NCI-H510A treated with DMSO at 0.1 percent for 48 hours (cell line): ENCODE measurements at places on chromosomes 7 and 10.

GRCh38 chr10:101052285-101052684 lies 9.5 kb upstream of the KAZALD1 start:
- no peak for DNase-seq

GRCh38 chr7:70267381-70268120 lies 669.3 kb downstream of the AUTS2 start:
- no peak for DNase-seq

DNA sequence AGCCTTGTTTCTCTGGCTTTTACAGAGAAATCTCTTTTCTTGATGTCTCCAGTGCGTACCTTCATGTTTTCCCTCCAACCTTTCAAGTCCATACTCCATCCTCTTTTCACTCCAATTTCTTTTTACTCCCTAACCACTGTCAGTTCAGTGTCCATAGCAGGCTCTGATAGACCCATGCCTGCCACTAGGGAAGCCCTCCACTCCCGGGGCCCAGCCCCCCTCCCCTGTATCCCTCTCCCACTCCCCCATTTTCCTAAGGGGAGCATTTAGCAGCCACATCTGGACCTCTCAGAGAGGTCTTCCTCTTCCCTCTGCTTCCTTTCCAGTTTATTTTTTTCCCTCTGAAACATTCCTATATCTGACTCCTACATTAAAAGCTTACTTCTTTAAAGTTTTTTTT lies 33.1 kb downstream of the DENND11 start:
- no peak for DNase-seq

GRCh38 chr10:75530299-75530698 lies 98.9 kb downstream of the LRMDA start:
- no peak for DNase-seq

DNA sequence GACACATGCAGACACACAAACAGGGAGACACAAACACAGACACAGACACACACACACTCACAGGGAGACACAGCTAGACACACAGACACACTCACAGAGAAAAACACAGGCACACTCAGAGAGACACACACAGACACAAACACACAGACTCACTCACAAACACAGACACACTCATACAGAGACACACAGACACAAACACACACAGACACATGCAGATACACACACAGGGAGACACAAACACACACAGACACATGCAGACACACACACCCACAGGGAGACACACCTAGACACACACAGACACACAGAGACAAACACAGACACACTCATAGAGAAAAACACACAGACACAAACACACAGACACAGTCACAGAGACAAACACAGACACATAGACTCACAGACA lies 67.9 kb downstream of the ADARB2 start:
- DNase-seq: no peak

- no peak for DNase-seq
Measured at GRCh38 chr7:134427896-134428295, 31.0 kb downstream of the AKR1B1 start.

GRCh38 chr10:5945561-5946418 lies 31.6 kb downstream of the IL15RA start:
- no peak for DNase-seq

GRCh38 chr7:118175740-118176139 lies 8.2 kb upstream of the LSM8 start:
- no peak for DNase-seq

DNA sequence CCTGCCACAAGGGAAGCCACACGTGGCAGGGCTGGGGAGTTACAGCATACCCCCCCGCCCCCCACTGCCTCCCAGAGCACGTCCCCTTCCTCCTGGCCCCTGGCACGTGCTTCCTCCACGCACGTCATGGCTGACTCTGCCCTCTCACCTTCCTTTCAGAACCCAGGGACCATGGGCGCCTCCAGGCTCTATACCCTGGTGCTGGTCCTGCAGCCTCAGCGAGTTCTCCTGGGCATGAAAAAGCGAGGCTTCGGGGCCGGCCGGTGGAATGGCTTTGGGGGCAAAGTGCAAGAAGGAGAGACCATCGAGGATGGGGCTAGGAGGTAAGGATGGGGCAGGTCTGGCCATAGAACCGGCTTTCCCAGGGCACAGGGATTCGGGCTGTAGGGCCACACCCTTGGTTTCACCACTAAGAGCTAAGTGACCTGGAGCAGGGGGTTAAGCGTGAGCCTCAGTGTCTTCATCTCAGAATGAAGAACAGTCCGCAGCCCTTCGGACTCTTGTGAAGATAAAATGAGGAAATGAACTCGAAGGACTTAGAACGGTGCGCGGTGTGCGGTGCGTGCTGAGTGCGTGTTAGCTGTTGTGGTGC lies 2.5 kb downstream of the NUDT1 start:
- DNase-seq: no peak

GRCh38 chr10:541750-542371 lies 147.6 kb downstream of the DIP2C start:
- DNase-seq: peak; percentile 60

- no peak for DNase-seq
Measured at GRCh38 chr10:83545901-83546391, 593.4 kb upstream of the GHITM start.

GRCh38 chr10:34018129-34018528 lies 683.7 kb upstream of the NRP1 start:
- DNase-seq: no peak

DNA sequence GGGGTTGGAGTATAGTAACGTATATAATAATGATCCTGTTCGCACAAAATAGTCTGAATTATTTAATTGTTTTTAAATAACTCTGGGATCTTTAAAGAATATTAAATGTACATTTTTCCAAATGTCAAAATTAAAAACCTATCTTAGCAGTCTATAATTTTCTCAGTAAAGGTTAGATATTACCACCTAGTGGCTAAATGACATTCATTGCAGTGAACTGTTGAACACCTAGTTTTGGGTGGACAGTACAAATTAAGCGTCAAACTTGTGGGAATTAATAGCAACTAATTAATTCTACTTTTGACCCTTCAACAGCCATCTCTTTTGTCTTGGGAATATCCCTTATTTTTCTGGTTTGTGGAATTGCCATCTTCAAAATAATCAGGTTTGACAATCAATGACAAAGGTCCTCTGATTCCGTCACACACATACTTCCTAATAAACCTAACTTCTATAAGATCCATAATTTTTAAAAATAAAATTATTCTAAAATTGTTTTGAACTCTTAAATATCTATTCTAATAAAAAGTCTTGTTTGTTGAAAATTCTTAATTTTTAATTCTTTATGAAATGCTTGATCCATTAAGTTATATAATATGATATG lies 165.7 kb downstream of the SEMA3D start:
- peak; percentile 7 for DNase-seq

GRCh38 chr10:3745521-3745920 lies 39.5 kb downstream of the KLF6 start:
- peak; percentile 40 for DNase-seq

GRCh38 chr7:131506597-131506996 lies 49.8 kb downstream of the PODXL start:
- DNase-seq: no peak

DNA sequence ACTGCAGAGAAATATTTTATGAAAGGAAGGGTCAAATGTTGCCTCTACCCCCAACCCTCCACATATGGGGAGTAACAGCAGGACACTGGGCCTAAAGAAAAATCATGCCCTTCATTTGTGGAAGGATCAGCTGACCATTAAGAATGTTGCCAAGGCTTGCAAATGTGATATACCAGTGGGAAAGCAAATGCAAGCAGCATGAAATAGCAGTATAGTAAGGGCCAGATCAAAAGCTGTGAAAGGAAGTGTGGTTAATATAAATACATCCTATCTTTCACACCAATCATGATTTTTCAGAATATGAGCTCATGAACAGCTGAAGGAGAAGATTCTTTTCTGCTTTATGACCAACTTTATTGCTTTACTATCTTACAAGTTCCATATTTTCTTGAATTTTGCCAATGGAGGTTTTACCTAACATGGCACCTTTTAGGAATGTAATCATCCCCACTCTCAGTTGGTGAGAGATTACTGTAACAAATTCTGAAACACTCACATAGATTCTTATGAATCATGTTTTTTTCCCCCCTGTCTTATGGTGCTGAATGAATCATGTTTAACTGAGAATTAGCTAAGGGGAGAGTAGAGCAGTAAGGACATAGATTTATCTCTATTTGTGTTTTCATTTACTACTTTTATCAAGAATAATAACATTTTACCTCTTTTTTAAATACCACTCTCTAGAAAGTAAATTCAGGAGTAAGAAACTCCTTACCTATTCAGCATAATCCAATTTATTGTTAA lies 12.1 kb upstream of the ATAD1 start:
- no peak for DNase-seq
